Uterus (tissue), 4 donors: ENCODE measurements at places on chromosomes 16 and 17. TPM values are rescaled to one million over a fixed set of nuclear protein-coding genes. Genes with fewer than 3 reads are reported as not detected.

DNA sequence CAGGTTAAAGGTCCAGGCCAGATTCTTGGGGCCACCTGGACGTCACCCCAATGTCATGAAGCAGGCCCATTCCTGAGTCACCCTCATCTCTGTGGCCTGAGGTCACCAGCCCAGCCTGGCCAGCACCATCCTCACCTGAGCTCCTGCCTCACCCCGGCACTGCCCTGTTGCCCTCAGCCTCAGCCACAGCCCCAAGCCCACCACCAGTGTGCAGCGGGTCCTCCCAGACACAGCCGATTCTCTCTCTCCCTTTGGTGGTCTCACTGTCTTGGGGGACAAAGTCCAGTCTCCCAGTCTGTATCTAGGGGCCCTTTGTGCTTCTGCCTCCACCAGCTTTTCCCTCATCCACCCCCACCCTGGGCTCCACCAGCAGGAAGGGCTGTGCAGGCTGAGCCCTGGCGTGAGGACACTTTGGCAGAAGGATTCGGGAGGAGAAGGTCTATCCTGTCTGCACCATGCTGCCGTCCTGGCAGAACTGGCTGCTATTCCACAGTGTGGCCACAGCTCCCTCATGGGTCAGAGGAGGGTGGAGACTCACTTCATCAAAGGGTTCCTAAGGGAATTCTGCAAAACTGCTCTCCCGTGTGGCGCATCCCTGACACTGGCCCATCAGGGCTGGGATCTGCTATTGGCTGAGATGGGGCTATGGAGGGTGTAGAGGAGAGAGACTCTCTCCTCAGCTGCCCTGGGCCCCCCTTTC, 64.3 kb downstream of the PRMT7 start:
- no peaks in the 10 kb centered on the region for H3K4me1 ChIP-seq
- no peaks in the 10 kb centered on the region for H3K27me3 ChIP-seq
- DNase-seq, result no peak
- no peak overlapping the region for H3K27ac ChIP-seq

GRCh38 chr17:81489012-81489997, 23.3 kb downstream of the ACTG1 start:
- no peak for DNase-seq
- no peak overlapping the region for H3K27ac ChIP-seq
- H3K27me3 ChIP-seq, result no peaks in the 10 kb centered on the region
- H3K4me1 ChIP-seq, result no peaks in the 10 kb centered on the region
- H3K4me3 ChIP-seq, result no peak overlapping the region
- H3K36me3 ChIP-seq, result no peaks in the 10 kb centered on the region

- no peak overlapping the region for H3K4me3 ChIP-seq
- no peaks in the 10 kb centered on the region for H3K27me3 ChIP-seq
- H3K27ac ChIP-seq, result no peak overlapping the region
- DNase-seq, result no peak
- no peaks in the 10 kb centered on the region for H3K4me1 ChIP-seq
Observed at GRCh38 chr17:50779747-50780353, 12.5 kb upstream of the ANKRD40CL start.

GRCh38 chr16:57038166-57038565, 48.8 kb downstream of the NLRC5 start:
- no peak overlapping the region for H3K4me3 ChIP-seq
- DNase-seq, result no peak
- no peaks in the 10 kb centered on the region for H3K27me3 ChIP-seq
- H3K4me1 ChIP-seq, result no peaks in the 10 kb centered on the region
- no peak overlapping the region for H3K27ac ChIP-seq

The PLA2G10 gene
- total RNA-seq, result not detected

The ODAD4 gene
- total RNA-seq, result 3.2 TPM
